ENCODE measurements at places on chromosomes 4 and X. TPM values are rescaled to one million over a fixed set of nuclear protein-coding genes. Genes with fewer than 3 reads are reported as not detected.

Gene SHROOM2
- total RNA-seq: 6.8 TPM

DNA sequence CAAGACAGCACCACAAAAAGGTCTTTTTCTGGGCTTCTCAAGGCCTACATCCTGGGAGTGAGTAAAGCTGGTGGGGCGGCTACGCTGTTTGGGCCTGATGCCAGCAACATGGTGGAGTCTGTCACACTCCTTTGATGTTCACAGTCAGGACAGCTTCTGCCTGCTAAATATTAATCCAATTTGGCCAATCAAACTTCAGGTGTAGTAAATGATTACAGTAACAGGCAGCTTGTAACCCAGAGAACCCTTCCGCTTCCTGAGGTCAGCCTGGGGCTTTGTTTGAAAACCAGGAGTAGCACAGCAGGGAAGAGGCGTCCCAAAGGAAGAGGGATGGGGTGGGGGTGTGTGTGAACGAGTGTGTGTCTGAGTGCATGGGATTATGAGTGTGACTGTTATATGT is 220.4 kb downstream of the MAML3 start:
- H3K27ac ChIP-seq: no peak overlapping the region
- no peaks in the 10 kb centered on the region for H3K36me3 ChIP-seq
- H3K27me3 ChIP-seq: no peaks in the 10 kb centered on the region

Gene PCYT1B
- total RNA-seq: 0.07 TPM

Gene FAM241A
- 2.0 TPM for total RNA-seq

- no peak overlapping the region for H3K4me3 ChIP-seq
- H3K4me1 ChIP-seq: no peaks in the 10 kb centered on the region
- DNase-seq: no peak
- H3K36me3 ChIP-seq: no peaks in the 10 kb centered on the region
- H3K27ac ChIP-seq: no peak overlapping the region
- no peaks in the 10 kb centered on the region for H3K27me3 ChIP-seq
Measured at GRCh38 chr4:69875576-69875975, 15.6 kb upstream of the SULT1E1 start.
